ENCODE measurements at places on chromosomes 7 and 10.

DNA sequence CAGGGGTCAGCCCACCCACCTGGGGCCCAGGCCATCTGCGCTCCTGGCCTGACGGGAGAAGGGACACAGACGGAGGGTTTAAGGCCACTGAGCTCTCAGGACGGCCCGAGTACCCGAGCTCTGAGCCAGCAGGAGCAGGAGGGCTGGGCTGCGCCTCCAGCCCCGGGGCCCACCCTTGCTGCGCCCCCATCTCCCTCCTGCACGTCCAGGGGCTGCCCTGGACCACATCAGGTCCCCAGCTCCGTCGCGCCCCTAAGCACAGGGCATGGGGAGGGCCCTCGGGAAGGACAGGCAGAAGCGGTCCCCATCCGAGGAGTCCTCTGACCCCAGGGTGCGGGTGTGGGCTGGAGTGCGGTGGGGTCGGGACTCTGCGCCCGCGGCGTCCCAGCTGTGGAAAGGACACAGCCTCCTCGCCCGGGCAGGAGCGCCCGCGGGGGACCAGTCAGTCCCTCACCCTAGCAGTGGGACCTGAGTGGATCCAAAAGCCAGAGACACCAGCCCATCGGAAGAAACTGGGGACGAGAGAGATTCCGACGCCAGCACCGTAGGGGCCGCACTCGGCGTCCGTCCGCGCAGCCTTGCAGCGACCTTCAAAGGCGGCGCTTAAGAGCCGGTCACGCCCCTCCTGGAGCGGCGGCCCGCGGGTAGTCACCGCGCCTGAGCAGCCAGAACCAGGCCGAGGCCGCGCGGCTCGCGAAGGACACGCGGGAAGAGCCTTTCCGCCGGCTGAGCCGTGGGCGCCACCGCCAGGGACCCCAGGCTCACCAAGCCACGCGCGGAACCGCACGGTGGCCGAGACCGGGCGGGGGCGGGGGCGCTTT is 15.9 kb downstream of the CAMK2B start:
- no peak for DNase-seq

DNA sequence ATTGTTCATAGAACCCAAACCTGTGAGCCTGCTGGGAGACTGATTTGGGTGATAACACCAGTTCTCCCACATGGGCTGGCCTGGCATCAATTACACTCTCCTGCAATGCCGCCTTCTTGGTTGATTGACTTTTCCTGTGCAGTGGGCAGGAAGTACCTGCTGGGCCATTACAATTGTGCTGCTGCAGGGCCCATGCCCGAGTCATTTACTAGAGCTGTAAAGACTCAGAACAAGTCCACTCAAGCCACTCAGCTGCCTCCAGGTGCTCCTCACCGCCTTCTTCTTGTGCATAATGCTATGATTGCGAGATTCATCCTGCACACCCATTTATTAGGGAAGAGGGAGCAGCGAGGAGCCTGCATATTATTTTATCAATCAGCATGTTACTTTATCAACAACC is 264.0 kb downstream of the TCERG1L start:
- no peak for DNase-seq

DNA sequence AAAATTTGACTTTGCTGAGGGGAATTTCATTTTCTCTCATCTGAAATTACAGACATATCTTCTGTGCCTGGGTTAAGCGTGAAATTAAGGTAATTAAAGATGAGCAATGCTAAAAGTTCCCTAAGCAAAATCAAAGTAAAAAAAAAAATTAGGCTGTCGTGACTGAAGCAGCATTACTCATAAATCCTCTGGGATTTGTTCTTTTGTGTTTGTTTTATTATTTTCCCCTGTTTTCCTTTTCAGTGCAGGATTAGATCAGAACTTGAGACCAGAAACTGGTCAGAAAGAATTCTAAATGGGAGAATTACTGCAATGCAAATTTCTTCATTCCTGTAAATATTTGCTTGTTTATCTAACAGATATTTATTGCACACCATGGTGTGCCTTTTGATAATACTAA is 141.4 kb upstream of the BET1 start:
- DNase-seq: no peak

DNA sequence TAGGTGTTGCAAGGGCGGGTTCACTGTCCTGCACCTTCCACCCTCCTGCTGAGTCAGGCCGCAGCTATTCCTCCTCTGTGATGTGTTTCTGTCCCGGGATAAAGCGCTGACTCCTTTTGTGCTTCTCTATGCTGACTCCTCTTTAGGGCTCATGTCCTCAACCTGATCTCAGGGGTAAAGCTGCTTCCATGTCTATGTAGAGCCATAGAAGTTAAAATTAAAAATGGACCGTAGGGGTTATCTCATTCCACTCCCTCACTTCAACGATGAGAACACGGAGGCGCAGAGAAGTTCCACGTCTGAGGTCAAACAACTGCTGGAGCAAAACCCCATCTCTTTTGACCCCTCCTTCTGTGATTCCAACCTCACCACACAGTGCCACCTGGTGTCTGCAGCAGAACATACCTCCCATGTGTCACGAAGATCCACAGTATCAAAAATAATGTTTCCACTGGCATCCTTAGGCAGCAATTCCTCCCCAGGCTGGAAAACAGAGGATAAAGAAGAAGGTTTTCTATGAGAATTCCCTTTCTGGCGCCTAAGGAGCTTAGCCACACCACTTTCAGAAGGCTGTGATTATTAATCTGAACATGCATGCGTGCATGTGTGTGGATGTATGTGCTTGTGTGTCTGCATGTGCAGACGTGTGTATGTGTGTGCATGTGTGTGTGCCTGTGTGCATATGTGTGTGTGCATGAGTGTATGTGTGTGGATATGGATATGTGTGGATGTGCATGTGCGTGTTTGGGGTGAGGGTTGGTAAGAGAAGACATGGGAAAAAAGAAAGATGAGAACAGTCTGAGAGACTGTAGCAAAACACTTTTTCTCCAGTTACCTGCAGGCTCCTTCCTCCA is 81.2 kb upstream of the UCN3 start:
- DNase-seq: peak; percentile 66

DNA sequence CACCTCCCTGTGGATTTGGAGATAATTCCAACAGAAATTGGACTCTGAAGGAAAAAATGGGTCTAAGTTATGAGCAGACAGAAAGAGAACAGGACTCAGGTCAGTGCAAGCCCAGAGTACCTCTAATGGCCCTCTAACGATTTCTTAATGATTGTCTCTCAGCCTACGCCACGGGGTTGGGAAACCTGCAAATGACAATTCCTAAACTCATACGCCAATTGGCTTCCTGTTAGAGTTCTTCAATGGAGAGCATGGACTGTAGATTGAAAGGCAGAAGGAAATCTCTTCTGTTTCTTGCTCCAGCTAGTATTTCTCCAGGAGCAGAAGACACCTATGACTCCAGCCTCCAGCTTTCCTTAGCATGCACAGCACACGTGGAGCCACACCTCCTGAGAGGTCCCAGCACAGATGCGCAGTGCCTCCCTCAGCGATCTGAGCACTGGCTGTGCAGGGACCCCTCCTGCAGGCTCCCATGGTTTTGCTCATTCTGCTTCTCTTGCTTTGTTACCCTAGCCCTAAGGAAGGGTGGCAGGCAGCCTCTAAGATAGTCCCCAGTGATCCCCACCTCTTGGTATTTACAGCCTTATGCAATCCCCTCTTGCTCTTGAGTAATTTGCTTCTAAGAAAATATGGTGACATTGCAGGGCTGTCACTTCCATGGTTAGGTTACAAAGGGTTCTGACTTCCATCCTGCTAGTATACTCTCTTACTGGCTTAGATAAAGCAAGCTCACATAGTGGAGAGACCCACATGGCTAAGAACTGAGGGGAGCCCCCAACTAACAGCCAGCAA is 30.1 kb downstream of the DENND11 start:
- no peak for DNase-seq

DNA sequence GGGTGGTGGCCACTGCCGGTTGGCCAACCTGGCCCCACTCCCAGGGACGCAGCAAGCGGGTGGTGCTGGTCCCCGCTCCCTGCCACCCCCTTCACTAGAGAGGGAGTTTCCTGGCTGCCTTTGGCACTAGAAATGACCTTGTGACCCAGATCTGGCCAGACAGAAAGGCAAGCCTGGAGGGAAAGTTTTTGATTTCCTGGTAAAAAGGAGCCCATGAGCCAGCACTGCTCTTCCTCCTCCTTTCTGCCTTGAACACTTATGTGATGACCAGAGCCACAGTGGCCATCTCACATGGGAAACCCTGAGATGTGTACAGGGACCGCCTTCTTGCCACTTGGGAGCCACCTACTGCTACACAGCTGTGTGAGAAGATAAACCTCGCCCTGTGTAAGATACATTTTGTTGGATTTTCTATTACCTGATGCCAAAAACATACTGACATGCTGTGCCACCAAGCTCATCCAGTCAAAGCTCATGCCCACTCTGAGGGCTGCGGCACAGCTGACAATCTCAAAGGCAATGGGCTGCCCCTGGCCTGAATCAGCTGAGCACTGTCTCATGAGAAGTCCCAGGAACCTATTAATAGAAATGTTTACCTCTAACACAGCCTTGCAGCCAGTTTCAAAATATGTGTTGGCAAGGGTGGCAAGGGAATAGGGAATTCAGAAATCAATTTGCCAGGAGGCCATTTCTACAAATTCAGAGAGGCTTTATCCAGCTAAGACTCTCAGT is 94.0 kb downstream of the CYTH3 start:
- DNase-seq: no peak
